ENCODE measurements at places on chromosomes 3 and 15. TPM values are rescaled to one million over a fixed set of nuclear protein-coding genes. Genes with fewer than 3 reads are reported as not detected.

KCNMB2 gene
- total RNA-seq: 0.39 TPM

ISY1 gene
- total RNA-seq: 21.6 TPM

ROPN1 gene
- total RNA-seq: not detected

GRCh38 chr3:170301405-170301804 lies 56.1 kb upstream of the SKIL start:
- DNase-seq: no peak

DNA sequence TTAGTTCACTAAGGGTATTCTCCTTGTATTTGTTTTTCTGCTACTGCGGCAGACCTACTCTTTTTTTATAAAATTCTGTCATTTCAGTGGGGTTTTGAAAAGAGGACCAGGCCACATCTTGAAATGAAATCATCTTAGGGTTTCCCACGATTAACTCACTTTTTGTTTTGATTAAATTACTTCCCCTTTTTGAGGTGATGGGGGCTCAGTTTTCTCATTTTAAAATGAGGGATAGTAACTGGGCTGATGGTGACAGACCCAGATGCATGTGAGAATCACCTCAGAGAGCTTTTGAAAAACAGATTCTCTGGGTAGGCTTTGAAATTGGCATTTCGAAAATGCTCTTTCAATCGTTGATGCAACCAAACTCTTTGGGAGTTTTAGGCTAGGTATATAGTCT lies 24.2 kb downstream of the UBE2Q2 start:
- no peak for DNase-seq
